ENCODE measurements at places on chromosomes 4 and X.

DNA sequence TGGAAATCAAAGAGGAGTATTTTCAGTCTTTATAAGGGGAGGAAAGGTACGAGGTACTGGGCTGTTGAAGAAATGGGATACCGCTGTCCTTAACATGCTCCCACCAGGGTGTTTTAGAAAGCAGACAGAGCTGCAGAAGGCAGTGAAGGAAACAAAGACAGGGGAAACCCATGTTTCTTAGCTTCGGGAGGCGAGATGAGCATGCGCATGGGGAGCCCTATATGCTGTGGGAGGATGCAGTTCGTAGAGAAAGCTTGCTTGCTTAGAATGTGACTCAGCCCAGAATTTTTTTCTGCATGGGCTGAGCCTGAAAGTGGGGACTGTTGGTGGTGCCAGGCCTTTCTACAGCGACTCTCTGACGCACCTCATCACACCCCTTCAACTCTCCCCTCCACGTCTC lies 28.8 kb upstream of the SCOC start:
- DNase-seq: no peak

DNA sequence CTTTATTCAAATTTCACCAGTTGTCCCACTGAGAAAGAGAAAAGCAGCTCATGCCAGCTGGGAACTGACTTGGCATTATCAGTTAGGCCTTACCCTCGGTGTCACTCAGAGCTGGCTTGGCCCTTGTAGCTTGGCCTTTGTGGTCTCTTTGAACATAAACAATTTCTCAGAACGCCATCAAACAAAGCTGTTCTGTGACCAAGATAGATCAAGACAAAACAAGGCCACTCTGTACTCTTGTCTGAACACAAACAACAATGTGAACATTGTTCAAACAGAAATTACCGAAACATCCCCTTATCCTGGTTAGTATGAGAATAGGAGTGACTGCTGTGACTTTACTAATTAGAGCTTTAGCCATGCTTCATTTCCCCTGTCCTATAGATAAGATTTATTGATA lies 57.2 kb downstream of the DIPK2B start:
- DNase-seq: no peak

DNA sequence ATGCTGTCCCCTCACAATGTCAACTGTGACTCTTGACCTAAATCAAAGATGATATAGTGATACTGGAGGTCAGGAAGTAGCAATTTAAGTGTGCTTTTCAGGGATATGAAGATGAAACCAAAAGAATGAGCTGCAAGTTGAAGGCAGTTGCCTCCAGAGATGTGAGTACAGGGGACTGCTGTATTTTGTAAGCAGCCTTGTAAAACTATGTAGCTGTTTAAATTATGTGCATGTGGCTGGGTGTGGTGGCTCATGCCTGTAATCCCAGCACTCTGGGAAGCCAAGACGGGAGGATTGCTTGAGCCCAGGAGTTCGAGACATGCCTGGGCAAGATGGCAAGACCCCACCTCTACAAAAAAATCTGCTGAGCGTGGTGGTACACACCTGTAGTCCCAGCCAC lies 15.1 kb upstream of the TNIP2 start:
- DNase-seq: no peak

GRCh38 chr4:78190068-78190467 lies 132.9 kb downstream of the FRAS1 start:
- DNase-seq: no peak

- DNase-seq: no peak
Measured at GRCh38 chr4:81071013-81071412, 40.5 kb downstream of the BMP3 start.

DNA sequence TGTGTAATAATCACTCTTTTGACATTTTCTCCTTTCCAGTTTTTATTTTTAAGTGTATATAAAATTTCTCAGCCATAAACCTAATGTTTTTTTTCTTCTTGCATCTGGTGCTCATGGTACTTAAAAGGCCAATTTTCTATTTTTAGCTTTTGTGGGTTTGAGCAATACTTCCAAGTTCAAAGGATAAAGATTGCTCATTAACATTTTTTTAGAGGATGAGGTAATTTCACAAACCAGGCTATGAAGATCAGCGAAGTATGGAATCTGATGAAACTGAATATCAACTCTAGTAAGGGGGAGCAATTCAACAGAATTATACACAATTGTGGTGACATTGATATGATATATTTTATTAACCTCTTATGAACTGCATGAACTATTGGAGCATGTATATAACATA lies 25.8 kb upstream of the KLHL34 start:
- no peak for DNase-seq

DNA sequence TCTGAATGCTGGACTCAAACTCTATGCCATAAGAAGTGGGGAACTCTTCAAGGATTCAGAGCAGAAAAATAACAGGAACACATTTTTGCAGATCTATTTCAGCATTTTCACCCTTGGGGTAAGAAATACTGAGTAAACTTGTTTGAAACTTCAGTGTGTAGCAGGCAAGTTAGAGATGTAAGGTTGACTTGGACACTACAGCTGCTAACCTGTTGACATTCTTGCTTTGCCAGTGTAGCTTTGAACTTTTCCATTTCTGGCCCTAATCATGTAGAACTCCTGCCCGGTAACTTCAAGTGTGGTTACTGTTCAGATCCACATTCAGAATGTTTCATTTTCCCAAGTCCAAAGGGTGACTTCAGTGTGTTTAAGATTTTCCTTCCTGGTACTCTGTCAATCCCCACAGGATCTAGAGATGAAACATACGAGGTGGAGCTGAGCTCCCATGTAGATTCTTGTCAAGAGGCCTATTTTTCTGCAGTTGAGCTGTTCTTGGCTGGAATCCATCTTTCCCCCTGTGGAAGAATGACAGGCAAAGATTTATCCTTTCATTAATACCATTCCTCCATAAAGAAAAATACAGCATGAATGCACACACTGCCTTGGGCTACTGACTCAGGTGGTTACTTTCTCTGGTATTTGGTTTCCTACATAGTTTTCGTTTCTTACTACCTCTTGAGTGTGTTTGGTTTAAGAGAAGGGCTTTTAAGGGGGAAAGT lies 34.1 kb downstream of the FHDC1 start:
- DNase-seq: no peak

DNA sequence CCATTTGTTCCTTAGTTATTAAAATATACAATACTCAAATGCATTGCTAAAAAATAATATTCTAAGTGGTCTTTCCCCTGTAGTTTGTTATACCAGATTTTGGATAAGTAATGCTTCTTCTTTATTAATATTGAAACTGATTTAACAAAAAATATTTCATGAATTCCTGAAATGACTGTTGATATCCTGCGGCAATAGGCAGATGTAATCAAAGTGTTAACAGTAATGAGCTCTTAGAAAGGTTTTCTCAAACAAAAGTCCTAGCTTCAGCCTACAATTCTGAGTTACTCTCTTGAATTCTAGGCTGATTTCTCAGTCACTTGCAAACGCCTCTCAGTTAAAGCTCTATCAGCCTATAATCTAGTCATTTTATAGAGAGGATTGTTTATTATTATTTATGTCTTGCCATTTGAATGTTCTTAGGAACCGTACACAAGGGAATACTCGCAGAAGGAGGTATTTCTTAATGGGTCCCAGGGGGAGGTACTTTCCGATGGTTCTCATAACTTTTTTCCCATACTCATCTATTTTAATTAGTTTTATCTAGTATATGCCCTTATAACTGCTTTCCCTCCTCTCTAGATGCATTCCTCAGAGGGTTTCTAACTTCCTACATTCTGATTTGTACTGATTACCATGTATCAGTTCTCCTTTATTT lies 96.8 kb downstream of the FNIP2 start:
- no peak for DNase-seq

GRCh38 chr4:60223208-60223923 lies 976.8 kb upstream of the ADGRL3 start:
- no peak for DNase-seq

- DNase-seq: no peak
Measured at GRCh38 chr4:89939994-89940393, 45.3 kb downstream of the MMRN1 start.

- no peak for DNase-seq
Measured at GRCh38 chr4:13476915-13477314, 7.2 kb downstream of the RAB28 start.

GRCh38 chrX:143462696-143463095 lies 54.6 kb downstream of the SPANXN3 start:
- no peak for DNase-seq

Data from GM12891 (cell line).